ENCODE measurements at places on chromosomes 13 and 19. TPM values are rescaled to one million over a fixed set of nuclear protein-coding genes. Genes with fewer than 3 reads are reported as not detected.
A peak's percentile ranks its signal among the peaks of the same experiment; 100 is the strongest.

The NOTCH3 gene
- total RNA-seq: 69.0 TPM

The LMTK3 gene
- 0.79 TPM for total RNA-seq

The CEACAM8 gene
- 4.8 TPM for total RNA-seq

The KLK14 gene
- 9.5 TPM for total RNA-seq

The ZNF416 gene
- total RNA-seq: 5.1 TPM

The RXFP2 gene
- not detected for total RNA-seq

The CGB1 gene
- total RNA-seq: not detected

The SAMD4B gene
- total RNA-seq: 44.6 TPM

The OLFM2 gene
- total RNA-seq: 80.5 TPM

The KLK12 gene
- 0.69 TPM for total RNA-seq

The MIER2 gene
- total RNA-seq: 12.2 TPM

The MYO16 gene
- total RNA-seq: 1.7 TPM

The GAPDHS gene
- total RNA-seq: 0.20 TPM

- no peak for DNase-seq
Observed at GRCh38 chr13:59745392-59745788, 418.3 kb downstream of the DIAPH3 start.

DNA sequence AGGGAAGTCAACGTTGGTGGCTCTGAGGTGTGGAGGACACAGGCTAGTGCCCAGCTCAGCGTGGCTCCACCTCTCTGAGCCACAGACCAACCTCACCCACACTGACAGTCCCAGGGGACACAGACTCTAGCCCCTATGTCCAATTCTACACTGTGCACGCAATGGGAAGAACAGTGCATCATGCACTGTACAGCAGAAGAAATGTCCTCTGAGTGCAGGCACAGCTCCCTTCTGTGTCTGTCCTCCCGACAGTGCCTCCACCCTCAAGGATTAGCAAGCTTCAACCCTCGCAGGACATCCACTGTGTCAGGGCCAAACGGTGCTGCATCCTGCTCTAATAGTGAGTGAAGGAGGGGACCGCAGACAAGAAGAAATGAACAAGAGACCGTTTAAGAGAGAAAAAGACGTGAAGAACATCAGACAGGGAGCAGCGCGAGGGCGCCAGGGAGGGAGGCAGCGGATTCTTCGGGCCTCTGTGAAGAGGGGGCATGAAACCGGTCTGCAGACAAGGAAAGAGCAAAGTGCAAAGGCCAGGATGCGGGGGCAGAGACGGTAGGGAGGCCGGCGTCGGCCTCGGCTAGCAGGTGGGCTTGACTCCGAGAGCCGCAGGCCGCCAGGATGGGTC is 681 bp downstream of the ZNF837 start:
- DNase-seq: no peak

DNA sequence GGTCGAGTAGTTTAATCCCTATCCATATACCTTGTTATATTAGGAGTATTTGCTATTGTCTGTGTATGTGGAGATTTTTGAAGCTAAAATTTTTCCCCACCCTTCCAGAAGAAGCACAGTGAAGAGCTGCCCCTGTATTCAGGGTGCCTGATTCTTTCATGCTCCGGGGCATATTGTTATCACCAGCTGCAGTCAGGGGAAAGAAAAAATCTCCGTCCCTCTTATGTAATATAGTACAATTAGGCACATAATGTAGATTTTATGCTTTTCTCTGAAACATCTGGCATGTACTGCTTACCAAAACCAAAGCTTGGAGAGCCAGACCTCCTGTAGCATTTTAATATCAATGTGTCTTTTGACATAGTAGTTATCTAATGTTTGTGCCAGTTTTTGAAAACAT is 214.9 kb upstream of the EDNRB start:
- DNase-seq: no peak

- DNase-seq: no peak
Observed at GRCh38 chr13:50320271-50320862, 305.1 kb downstream of the KCNRG start.

DNA sequence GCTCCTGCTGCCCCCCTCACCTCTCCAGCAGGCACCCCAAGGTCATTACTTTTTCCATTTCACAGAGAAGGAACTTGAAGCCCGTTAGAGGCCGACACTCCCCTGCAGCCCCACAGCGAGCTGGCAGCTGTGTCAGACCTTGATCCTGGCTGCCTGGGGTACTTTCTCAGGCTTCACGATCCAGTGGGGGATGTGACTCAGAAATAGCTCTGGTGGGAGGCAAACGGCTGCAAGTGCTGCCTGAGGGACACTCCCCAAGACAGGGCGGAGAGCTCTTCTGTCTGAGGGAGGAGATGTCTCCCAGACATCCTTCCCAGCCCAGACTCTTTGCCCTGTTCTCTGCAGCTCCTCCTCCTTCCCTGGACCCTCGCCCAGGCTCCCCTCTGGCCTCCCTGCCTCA is 4.8 kb downstream of the TSKS start:
- DNase-seq: no peak

DNA sequence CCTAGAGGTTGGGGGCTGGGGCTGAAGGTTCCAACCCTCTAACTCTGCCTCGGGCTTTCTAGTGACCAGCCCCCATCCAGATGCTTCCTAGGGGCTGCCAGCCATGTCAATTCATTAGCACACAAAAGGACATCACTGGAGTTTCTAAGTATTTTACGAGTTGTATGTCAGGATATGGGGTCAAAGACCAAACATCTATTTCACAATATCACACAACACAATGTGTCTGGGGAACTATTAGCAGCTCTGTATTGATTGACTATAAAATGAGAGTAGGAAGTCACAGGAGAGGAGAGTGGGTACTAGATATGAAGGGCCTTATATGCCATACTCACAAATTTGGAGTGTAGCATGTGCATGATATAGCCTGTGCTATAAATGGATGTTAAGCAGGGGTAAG is 42.1 kb downstream of the LPAR6 start:
- DNase-seq: no peak

DNA sequence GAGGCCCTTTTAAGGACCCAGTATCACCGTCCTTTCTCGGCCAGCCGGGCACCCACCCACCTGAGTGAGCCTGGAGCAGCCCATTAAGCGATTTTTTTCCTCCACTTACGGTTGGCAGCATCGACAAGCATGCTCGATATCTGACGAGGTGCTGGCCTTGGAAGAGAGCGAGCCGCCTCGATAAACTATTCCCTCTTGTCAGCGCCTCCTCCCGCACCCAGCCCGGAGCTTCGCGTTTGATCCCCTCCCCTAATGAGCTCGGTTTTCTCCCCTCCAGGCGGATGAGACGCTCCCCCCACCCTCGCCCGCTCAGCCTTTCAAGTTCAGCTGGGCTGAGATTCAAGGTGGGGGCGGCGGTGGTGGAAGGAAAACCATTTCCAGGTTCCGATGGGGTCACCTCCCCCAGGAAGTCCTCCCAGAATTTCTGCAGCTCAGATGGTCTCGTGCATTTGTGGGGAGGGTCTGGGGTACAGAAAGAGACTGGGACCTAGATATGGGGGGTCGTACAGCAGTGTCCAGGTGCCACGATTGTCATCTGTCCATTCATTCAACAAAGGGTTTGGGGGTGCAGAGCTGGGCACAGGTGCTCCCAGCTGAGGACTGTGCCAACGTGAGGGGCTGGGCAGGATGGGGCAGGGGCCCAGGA is 18.9 kb upstream of the ONECUT3 start:
- DNase-seq: no peak

GRCh38 chr13:46160471-46161066 is 21.4 kb downstream of the LCP1 start:
- peak; percentile 27 for DNase-seq

- no peak for DNase-seq
Observed at GRCh38 chr13:41973247-41973741, 12.4 kb upstream of the VWA8 start.

DNA sequence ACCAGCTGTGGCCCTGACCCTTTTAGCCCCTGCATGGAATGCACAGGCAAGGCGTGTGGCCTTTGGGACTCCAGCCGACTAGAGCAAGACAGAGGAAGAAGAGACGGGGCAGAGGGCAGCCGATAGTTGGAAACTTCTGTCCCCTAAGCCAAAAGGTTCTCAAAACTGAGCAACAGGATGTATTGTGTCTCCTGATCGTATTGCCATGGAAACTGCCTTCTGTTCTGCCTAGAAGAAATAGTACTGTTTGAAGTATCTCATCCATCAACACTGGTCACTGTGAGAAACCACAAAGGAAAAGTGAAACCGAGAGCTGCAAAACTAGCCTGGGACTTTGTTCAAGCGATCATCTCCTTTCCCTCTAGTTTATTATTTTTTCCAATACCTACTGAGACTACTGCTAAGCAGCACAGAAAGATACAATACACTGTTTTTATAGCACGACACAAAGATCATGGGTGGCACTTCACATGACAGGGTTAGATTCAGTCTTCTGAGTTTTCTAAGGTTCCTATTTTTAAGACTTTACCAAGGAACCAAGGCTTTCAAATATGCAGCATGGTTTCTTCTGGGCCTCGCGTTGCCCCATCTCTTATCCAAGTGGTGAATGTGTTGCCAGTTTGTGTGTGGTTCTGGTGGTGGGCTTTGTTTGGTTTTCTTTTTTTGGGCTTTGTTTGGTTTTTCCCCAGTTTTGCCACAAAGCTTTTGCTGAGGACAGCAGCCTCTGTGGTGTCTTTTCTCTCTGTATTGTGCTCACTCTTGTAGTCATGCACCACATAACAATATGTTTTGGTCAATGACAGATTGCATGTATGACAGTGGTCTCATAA is 49.3 kb upstream of the GPR183 start:
- DNase-seq: peak; percentile 16

GRCh38 chr13:20495087-20496023 is 30.3 kb downstream of the CRYL1 start:
- peak; percentile 86 for DNase-seq

- DNase-seq: no peak
Observed at GRCh38 chr19:35056513-35057063, 15.1 kb downstream of the HPN start.

- DNase-seq: no peak
Observed at GRCh38 chr19:3361384-3362216, 4.8 kb upstream of the NFIC start.

- no peak for DNase-seq
Observed at GRCh38 chr19:17248011-17248776, 2.5 kb upstream of the NR2F6 start.

GRCh38 chr13:74761801-74762757 is 627.9 kb upstream of the KLF12 start:
- DNase-seq: peak; percentile 85

DNA sequence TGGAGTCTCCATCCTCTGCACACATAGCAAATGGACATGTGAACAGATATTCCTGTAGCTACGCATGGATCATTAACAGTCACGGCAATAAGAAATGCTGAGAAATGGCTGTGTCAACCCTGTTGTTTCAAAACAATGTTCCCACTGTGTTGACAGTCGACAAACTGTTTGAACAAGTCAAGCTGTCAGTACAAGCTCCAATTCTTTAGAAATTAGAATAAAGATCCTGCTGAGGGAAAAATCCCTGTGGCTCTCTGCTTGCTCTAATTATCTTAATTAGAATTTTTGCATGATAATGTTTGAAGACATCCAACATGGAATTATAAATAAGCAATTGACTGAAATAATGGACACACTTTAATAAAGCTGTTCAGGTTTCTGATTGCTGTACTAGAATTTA is 37.9 kb upstream of the CPB2 start:
- no peak for DNase-seq

DNA sequence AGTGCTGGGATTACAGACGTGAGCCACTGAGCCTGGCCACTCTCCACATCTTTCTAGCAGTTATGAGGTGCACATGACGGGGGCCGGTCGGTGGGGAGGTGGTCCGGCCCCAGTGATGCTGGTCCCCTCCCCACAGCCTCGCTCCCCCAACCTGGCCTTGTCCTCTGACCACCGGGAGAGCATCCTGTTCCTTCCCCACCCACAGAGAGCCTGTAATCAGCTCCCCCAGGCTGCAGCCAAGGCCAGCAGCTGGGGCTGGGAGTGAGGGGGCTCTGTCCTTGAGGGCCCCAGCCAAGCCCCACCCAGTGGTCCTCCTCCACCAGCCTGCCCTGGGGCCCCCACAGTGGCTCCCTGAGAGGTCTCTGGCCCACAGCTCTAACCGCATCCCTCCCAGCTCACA is 3.0 kb upstream of the INSL3 start:
- no peak for DNase-seq

- DNase-seq: no peak
Observed at GRCh38 chr13:40987606-40988280, 31.4 kb downstream of the ELF1 start.

DNA sequence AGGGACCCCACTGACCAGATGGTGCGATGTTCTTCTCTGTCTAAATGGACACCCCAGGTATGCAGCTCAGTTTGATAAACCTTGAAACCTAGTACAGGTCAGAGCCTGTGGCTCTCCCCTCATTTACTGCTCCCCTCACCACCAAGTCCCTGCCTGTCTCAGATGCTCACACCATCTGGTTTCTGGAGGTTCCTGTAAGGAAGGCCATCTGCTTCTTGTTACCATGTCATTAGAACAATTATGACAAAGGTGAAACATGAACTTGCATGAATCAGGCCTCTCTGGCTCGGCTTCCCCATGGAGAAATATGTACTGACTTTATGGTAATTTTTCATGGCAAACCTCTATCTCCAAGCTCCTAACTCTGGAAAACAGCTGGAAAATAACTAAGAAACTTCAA is 965.7 kb downstream of the UQCRFS1 start:
- no peak for DNase-seq

DNA sequence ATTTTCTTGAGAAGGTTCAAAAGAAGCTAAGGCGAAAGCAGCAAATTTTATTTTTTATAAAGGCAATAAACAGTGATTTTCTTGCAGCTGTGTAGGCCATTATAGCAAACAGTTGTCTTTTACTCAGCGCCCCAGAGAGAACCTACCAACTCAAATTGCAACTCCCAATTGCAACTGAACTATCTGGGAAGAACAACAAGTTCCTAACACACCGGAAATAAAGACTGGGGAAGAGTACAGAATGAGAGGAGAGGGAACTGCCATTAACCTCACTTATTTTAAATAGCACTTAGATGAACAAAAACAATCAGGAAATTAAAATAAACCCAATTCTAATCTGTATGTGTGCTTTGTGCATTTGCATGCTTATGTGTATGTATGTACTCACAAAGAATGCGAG is 171.1 kb downstream of the KCTD12 start:
- peak; percentile 62 for DNase-seq

- DNase-seq: peak; percentile 50
Observed at GRCh38 chr13:80339563-80339911, 1.4 kb downstream of the SPRY2 start.

GRCh38 chr13:48950501-48950875 is 25.2 kb upstream of the FNDC3A start:
- no peak for DNase-seq
